GM12864 (cell line): ENCODE measurements at places on chromosomes 1 and 21.

DNA sequence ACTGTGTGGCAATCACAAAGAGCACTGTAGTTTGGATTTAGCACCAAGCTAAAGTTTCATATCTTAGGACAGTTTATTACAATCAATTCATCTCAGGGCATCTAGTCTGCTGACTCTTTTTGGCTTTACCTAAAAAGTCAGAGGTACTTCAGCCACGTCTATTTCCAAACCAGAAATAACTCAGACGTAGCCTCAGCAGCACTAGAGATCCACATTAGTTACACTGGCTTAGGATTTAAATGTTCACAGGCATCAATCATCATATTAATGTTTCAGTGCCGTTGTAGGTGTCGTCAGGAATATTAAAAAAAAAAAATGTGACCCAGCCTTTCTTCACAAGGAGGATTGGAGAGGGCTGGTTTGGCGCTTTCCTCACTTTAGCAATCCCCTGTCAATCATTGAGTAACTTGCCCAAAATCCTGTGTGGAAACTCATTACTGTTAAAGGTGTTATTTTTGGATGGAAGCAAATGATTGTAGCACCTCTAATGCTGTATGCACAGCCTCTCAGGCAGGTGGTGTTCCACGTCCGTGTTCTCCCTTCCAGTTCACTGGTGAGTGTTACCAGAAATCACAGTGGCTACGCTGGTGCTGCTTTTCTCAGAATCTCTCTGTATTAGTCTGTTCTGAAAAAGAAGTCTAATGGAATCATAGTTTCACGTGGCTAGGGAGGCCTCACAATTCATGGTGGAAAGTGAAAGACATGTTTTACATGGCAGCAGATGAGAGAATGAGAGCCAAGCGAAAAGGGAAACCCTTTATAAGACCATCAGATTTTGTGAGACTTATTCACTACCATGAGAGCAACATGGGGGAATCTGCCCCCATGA, 45.4 kb downstream of the NEK7 start:
- peak; percentile 44 for DNase-seq

- DNase-seq, result no peak
Observed at GRCh38 chr1:224873434-224874369, 55.8 kb upstream of the DNAH14 start.

DNA sequence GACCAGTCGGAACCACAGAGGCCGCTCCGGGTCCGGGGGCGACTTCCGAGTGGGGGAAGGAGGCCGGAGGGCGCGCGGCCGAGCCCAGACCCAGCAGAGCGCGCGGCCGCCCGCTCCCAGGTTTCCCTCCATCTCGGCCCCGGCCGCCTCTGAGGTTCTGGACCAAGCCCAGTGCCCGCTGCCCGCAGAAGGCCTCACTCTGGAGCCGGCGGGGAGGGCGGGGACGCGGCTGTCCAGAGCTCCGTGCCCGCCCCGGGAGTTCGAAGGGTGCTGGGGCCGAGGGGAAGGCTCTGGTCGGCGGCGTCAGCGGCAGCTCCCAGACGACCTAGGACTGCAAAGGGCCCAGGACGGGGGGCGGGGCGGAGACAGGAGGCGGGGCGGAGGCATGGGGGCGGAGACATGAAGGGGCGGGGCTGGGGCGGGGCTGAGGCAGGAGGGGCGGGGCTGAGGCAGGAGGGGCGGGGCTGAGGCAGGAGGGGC, 48.0 kb upstream of the SLC19A1 start:
- DNase-seq, result no peak

GRCh38 chr1:50665413-50665812, 242.2 kb upstream of the DMRTA2 start:
- DNase-seq, result no peak

DNA sequence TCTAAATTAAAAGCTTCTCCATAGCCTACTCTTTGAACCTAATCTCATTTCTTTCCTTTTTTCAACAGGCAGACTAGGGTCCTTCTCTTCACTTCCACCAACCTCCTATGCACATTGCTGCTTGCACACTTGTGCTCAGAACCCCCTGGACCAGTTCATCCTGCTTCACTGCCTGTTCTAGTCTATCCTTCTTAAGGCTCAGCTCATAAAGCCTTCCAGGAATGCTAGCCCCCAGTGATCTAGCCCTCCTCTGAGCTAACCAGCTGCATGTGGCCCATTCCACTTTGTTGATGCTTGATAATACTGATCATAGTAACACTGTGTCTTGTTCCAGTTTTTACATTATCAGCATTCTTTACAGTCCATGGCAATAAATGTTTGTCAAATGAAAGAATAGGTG, 22.9 kb upstream of the PHGDH start:
- DNase-seq, result no peak

- no peak for DNase-seq
Observed at GRCh38 chr21:38918607-38919346, 113.0 kb downstream of the ETS2 start.

GRCh38 chr1:180571060-180571831, 12.5 kb downstream of the OVAAL start:
- DNase-seq, result no peak

- DNase-seq, result no peak
Observed at GRCh38 chr1:201053155-201053860, 29.8 kb upstream of the KIF21B start.

GRCh38 chr21:35562876-35563275, 497.4 kb downstream of the SETD4 start:
- DNase-seq, result no peak

DNA sequence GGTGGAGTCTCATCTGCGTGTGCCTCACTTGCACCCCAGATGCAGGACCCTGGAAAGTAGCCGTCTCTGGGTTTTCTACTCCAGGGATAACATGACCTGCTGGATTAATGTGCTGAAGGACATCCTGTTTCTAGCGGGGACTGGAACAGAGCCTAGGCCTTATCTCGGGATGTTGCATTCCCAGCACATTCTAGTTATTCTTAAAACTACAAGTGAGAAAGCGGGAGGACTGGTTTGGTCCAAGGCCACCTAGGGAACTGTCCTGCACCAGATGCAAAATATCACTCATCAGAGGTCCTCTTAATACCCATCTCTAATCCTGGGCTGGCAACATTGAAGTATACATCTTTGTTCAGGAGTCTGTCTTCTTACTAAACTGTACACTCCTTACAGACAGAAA, 179.9 kb downstream of the ZC3H11B start:
- DNase-seq, result no peak

GRCh38 chr1:160124705-160125478, 9.3 kb downstream of the ATP1A2 start:
- DNase-seq, result no peak

DNA sequence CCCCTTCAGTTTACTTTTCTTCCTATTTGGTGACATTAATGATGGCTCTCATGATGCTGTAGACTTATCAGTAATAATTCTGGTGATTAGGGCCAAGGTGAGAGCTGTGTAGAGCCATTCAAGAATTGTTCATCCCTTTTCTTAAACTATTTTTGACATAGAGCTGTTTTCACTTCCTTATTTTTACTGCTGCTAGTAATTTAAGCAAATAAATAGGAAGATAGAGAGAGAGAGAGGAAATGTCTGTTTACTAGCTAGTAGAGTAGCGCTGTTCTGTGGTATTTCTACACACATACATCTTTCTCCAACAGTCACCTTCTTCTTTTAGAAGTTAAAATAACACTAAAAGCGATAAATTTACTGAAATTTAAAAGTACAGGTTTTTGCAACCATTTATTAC, 678.0 kb upstream of the ZP4 start:
- DNase-seq, result no peak

- DNase-seq, result no peak
Observed at GRCh38 chr1:67596674-67597073, 88.3 kb upstream of the GADD45A start.

DNA sequence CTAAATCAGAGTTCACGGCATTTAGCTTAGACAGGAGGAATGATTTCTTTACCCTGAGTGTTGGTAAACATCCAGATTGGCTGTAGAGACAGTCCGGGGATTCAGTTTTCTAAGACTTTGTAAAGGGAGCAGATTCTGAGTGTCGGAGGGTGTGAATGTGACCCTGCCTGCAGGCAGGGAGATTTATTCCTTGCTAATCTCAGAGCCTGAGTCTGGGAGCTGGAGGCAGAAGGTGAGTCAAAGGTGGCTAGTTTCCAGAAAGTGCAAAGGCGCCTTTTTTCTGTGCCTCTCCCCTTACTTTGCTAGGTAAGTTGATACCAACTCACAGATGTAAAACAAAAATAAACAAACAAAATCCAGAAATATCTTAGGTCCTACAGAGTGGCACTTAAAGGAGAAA, 11.7 kb downstream of the ATP1B1 start:
- no peak for DNase-seq

DNA sequence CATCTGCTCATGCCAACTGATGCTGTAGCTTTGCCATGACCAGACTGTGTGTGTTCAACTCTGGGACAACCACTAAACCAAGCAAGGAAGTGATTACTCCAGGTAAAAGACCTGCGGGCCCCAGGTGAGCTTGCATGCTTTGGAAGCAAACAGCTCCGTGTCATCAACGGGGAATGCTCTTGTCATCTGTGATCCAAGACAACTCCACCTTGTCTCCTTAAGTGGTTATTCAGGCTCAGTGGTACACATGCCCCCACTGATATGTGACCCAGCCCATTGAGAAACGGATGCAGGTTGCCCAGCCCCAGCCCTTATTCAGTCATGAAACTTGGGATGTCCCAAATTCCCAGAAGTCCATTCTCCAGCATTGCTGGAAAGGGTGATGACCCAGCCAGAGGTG, 89.0 kb downstream of the TIAM1 start:
- no peak for DNase-seq

GRCh38 chr1:172397221-172397620, 23.3 kb upstream of the C1orf105 start:
- peak; percentile 39 for DNase-seq

GRCh38 chr1:150564051-150564991, 15.1 kb downstream of the MCL1 start:
- DNase-seq, result no peak

DNA sequence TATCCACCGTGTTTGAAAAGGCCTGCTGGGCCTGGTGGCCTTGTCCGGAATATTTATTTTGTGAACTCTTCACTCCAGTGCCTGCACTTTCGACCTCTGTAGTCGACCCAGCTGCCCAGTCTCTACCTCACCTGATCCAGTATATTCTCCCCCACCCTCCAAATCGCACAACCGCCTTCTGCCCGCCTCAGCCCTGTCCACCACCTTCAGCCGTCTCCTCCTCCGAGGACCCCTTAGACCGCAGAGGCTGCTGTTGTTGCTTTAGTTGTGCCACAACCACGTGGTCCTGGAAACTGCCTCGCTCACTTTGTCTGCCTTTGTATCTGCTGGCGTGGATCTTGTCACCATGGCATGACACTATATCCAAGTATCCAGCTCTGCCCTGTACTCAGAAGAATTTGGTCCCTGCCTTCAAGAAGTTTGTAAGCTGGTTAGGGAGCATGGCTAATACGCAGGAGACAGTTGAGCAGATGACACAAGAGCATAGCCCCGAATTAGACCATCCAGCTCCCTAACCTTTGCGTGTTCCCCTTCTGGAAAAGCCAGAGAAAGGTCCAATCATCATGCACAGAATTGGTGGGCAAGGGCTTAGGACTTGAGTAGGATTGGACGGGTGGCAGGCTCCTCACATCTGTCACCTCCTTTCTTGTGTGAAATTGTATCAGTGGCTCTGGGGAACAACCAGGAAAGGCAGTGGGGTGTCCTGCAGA, 1.5 kb downstream of the PHGDH start:
- DNase-seq, result no peak

- DNase-seq, result no peak
Observed at GRCh38 chr1:79499541-79499940, 493.0 kb upstream of the ADGRL4 start.

GRCh38 chr1:22465015-22465565, 13.4 kb downstream of the ZBTB40 start:
- DNase-seq, result no peak

- no peak for DNase-seq
Observed at GRCh38 chr1:26788515-26788785, 700 bp downstream of the PIGV start.

DNA sequence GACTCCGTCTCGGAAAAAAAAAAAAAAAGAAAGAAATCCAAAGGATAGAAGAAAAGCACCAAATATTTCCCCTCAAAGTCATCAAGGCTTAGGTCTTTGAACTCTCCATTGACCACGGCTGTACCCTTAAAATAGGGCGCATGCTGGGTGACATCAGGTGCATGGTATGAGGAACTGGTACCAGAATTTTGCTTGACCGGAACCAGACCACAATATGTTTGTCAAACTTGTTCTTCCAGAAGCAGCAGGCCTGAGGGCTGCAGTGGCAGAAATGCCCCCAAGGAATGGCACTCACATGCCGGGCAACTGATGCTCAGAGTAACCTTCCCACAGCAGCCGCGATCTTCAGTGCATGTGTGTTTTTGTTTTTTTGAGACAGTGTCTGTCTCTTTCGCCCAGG, 21.0 kb downstream of the RCC1 start:
- no peak for DNase-seq

DNA sequence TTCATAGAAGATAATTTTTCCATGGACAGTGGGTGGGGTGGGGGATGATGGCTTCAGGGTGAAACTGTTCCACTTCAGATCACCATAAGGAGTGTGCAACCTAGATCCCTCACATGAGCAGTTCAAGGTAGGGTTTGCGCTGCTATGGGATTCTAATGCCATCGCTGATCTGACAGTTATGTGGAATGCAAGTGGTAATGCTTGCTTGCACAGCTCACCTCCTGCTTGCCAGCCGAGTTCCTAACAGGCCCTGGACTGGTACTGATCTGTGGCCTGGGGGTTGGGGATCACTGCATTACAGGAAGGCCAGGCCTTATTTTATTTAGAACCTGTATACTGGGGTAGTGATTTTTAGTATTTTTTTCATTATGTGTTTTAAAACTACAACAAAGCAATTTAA, 22.0 kb downstream of the MAN1A2 start:
- no peak for DNase-seq

DNA sequence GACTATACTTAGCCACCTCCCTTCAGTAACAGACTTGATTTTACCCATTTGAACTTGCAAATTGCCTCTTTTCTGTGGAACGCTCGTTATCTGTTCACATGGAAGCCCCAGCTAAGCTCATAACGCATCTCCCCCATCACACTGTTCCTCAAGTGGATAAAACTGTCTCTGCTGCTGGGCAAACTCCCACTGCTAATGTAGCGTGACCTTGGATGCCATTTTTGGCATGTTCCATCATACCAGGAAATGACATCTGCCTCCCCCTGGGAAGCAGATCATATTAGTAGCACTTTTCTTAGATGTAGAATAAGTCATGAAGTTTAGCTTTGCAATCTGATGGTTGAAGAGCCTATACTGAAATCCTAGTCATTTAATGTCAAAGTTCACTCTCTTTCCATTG, 528.7 kb upstream of the PLXNA2 start:
- no peak for DNase-seq

- no peak for DNase-seq
Observed at GRCh38 chr1:119032986-119033385, 44.8 kb upstream of the TBX15 start.

- DNase-seq, result no peak
Observed at GRCh38 chr21:15430023-15430422, 299.8 kb upstream of the USP25 start.

- DNase-seq, result no peak
Observed at GRCh38 chr1:228488125-228488817, 1.1 kb downstream of the RNF187 start.
